ENCODE measurements at places on chromosomes 2 and 18.

DNA sequence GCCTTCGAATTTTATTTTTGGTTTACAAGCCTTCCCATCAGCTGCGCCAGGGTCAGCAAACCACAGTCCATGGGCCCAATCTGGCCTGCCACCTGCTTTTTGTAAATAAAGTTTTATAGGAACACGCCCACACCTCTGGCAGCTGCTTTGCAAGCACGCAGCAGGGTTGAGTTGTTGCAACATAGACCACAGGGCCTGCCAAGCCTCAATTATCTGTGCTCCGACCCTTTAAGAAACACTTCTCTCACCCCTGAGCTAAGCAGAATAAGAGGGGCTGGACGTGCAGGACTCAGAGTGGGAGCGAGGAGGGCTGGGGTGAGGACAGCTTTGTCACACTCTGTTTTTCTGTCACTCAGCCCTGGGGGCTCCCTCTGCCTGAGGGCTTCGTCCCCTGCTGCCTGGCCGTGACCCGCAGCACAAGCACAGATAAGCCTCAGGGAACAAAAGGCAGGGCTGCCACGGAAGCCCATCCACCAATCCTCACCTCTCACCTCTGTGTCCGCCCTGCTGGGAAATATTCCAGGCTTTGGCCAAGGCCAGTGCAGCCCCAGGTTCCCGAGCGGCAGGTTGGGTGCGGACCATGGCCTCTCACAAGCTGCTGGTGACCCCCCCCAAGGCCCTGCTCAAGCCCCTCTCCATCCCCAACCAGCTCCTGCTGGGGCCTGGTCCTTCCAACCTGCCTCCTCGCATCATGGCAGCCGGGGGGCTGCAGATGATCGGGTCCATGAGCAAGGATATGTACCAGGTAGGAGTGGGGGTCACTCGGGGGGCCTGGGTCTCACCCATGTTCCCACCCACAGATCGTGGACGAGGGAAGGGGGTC lies at the start of gene AGXT:
TSS of gene AGXT (plus strand) at position 539 of the 823 bp plus-strand sequence. CDS start at position 581, 42 bp downstream.
- no peak for DNase-seq

- no peak for DNase-seq
Observed at GRCh38 chr18:23498117-23498516, 5.2 kb upstream of the RMC1 start.

- DNase-seq, result no peak
Observed at GRCh38 chr2:202025816-202026215, 7.8 kb upstream of the FZD7 start.

- no peak for DNase-seq
Observed at GRCh38 chr2:230680463-230681170, 32.0 kb upstream of the CAB39 start.

DNA sequence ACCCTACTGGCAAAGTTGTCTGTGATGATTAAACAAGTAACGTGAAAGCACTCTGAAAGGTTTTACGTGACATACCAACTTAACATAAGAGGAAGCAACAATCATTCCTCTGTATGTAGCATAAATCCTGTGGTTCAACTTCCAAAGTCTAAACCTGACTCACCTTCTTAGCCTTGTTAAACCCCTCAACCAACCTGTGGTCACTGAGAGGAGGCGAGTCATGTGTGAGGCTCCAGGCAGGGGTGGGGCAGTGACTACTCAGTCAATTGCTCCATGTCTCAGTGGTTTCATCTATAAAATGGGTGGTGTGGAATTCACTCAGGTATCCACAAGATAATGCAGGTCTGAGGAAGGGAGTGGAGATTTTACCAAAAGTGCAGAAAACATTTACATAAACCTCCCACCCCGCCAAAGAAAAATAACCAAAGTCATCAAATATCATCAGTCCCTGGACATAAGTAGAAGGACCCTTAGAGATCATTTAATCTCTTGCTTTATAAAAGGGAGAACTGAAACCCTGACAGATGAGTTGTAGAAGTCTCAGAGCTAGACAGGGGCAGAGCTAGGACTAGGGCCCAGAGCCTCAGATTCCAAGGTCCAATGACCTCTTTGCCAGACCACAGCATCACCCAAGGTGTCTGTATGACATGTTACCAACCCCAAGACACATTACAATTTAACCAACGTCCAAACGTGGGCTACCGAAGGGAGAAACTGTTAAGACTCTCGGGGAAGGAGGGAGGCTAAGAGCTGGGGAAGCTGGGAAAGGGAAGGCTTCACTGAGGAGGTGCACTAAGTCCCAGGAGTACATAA lies 3.7 kb upstream of the PCBP1 start:
- DNase-seq, result peak; percentile 43

- DNase-seq, result no peak
Observed at GRCh38 chr2:200352636-200353035, 46.1 kb downstream of the SPATS2L start.

DNA sequence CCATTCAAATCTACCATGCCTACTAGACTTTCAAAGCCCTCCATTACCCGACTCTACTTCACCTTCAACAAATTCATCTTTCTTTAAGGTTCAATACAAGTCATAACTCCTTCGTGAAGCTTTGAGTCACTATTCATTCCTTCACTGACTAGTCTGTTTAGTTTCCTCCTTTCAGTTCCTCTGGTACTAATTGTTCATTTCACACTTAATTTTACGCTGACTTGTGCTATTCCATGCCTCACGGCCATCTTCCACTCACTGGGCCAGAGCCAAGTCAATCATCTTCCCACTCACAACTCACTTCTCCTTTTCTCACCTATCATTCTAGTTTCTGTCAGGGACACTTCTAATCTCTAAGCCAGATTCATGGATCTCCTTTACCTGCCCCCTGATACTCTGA lies 136.2 kb downstream of the MTX2 start:
- no peak for DNase-seq

GRCh38 chr2:217356781-217357180 lies 496.9 kb upstream of the TNP1 start:
- DNase-seq, result no peak

- no peak for DNase-seq
Observed at GRCh38 chr2:24937236-24937635, 17.2 kb upstream of the ADCY3 start.

GRCh38 chr2:203789618-203790017 lies 78.0 kb upstream of the CTLA4 start:
- no peak for DNase-seq

DNA sequence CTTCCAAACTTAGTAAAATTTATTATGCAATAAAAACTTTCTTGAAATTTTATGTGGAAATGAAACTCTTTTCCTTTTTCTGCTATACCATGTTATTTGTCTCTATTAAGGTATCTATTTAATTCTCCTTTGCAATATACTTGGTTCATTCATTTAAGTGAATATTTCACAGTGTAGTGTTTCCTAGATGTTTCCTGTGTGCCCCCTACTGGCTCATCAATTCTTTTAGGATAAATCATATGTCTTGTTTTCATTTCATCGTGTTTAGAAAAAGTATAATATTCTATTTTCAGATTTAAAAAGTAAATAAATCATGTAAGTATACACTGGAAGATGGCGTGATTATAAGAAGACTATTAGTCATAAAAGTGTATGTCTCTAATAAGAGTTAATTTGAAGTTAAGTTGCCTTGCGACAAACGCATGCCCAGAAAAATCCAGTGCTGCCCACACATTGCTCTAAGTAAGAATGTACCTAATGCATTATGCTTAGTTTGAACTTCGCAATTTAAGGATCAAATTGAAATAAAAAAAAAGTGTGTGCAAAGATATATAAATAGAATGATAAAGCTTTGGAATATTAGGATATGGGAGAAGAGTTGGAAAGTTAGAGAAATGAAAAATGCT lies 525.4 kb downstream of the KCNJ3 start:
- no peak for DNase-seq

Data from activated CD4-positive, alpha-beta T cell treated with anti-CD3 and anti-CD28 coated beads, Interleukin-2, amount 50 U/mL, for 24 hours (primary cell).